Posterior vena cava (tissue), 2 donors: ENCODE measurements at places on chromosomes 2 and 18. TPM values are rescaled to one million over a fixed set of nuclear protein-coding genes. Genes with fewer than 3 reads are reported as not detected.

DNA sequence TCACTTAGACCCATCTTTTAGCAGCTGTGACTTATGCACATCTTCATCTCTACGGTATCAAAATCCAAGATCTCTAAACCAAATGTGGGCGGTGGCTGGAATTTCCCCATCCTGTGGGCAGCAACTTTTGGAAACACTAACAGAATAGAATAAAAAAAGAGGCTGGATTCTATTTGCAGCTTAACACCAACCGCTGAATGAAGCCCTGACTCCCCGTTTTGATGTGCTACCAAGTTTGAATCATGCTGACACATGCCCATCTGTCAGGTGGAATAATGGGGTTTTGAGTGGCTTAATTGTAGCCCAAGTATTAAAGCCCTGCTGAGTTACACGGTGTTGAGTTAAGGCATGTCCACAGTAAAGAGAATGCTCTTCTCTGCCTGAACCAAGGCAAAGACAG is 165.2 kb downstream of the MTCL1 start:
- DNase-seq = no peak

The DYNAP gene
- total RNA-seq = not detected

- DNase-seq = no peak
Observed at GRCh38 chr18:56952026-56952425, 194.9 kb upstream of the BOD1L2 start.

The RAB6D gene
- total RNA-seq = not detected

DNA sequence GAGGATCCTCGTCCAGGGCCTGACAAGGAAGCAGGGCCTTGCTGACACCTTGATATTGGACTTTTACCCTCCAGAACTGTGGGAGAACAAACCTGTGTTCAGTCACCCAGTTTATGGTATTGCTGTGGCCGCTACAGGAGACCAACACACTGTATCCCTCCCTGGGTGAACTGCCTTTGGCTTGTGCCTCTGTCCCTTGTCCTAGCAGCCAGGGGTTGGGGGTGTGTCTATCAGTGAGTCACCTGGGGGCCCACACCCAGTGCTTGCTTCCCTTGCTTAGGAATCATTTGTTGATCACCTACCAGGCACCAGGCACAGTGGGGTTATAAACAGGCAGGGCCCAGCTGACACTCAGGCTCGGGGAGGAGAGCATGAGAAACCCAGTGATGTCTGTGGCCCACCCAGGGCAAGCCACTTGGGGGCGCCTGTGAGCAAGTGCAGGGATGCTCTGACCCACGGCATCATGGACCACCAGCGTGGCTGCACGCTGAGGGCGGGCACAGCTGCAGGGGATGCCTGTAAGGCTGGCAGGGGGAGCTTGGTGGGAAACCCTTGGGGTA is 17.1 kb downstream of the TMEM185B start:
- no peak for DNase-seq

GRCh38 chr2:101889460-101890098 is 102.2 kb upstream of the IL1R2 start:
- DNase-seq = no peak

GRCh38 chr2:50611351-50611871 is 420.5 kb downstream of the NRXN1 start:
- no peak for DNase-seq

DNA sequence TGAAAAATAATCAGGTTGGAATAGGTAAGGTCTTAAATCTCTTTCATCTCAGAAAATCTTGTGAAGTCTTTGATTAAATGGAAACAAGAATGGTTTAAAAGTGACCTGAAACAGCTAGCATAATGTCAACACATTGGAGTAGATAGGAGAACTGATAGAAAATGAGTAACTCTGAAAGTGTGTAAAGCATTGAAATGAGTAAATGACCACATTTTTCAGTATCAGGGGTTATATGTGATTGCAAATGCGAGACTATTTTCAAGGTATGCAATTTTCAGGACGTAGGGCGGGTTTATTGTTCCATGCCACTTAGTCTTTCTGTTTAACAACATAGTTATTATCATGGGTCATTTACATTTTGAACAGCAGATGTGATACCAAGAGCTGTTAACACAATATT is 1383.2 kb downstream of the LRP1B start:
- DNase-seq = no peak

DNA sequence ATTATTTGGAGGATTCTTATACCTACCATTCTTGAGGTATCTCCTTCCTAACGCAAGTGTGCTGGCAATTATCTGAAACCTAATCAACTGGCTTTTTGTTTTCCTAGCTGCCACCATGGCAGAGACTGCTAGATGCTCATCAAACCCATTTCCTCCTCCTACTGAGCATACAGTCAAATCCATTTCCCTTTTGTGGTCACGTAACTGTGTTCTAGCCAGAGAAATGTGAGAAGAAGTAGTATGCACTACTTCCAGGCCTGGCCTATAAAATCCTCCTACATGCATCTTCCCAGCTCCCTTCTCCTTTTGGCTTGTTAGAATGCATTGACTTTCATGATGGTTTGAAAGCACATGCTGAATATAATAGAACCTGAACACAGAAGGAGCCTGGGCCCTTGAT is 494.1 kb upstream of the MEIS1 start:
- no peak for DNase-seq
